ENCODE measurements at places on chromosomes 11 and 22.
A peak's percentile ranks its signal among the peaks of the same experiment; 100 is the strongest.

GRCh38 chr11:132999031-132999430 is 533.3 kb downstream of the OPCML start:
- DNase-seq, result no peak

- DNase-seq, result no peak
These were observed 4.6 kb upstream of the DIXDC1 start for GRCh38 chr11:111932611-111932950.

DNA sequence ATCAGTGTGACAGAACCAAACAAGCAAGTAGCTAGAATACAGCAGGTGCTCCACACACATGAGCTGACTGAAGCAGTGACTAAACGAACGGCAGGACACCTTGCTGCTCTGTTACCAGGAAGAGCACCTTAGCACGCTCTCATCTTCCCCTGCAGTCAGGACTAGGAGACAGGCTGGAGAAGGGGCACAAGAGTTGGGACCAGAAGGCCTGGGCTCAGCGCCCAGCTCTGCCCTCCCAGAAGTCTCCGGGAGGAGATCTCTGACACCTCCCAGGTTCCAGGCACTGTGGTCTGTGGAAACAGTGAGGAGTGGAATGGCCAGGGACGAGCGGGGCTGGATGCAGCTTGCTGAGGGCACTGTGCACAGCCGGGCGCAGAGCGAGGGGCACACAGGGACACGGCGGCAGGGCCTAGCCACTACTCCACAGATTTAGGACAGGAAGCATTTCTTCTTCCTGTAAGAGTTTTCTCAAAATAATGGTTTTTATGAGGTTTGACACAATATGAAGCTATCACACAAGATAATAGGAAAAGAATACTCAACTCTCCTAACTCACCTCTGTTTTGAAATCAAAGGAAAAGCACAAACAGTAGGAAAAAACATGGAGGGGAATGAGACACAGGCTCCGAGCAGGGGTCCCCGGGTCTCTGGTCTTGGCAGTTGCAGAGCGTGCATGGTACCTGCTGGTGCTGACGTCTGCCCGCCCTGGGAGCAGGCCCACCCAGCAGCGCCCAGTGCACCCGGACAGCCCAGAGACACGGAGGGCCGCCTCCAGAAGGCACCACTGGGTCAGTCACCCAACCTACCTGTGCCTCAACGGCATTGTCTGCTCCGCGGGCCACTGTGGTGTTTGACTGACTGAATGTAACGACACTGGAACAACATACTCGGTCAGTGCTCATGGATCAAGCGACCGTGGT is 67.6 kb downstream of the NCAPD3 start:
- DNase-seq, result no peak

- peak; percentile 44 for DNase-seq
These were observed 26.7 kb downstream of the IRAG1 start for GRCh38 chr11:10666556-10667520.

DNA sequence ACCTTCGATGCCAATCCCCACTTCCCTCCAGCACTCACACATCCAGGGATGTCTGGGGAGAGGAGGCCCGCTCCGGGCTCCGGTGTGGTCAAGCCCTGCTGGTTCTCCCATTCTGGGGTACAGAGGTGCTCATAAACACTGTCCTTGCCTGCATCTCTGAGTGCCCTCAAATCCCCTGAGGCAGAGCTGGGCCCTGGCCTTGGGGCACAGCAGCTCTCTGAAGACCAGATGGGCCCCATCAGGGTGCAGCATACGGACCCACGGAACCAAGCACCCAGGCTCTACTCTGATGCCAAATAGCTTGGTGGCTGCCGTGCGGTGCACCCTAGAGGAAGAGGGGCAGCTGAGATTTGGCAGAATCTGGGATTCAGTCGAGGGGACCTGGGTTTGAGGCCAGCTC is 35.7 kb upstream of the NNMT start:
- DNase-seq, result no peak

DNA sequence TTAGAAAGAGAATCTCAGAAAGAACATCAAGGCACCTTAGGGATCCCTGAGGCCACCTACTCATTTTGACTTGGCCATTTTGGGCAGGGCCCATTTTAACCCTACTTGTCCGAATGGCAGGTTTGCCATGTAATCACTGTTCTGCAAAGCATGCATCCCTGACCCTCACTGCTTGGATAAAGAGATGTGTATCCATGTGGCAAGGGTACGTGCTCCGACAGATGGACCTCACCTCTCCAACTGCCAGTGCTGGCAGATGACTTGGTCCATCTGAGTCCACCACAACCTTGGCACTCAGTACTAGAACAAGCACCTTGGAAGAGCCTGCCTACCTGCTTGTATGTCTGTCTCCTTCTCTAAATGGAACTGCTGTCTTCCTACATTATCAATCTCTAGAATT is 139.4 kb downstream of the SPATA19 start:
- DNase-seq, result no peak

DNA sequence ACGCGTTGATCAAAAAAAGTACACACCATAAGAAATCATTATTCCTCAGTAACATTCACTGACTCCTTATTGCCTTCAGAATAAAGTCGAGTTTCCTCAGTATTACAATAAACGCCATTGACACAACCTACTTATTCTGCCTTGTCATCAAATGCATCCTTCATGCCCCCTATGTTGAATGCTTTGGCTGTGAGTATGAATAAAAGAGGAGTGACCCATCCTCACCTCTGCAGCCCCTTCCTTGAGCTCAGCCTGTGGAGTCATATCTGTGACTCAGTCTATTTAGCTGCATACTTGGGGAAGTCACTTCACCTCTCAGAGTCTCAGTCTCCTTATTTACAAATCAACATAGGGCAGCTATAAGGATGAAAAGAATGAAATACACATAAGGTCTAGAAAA is 65.1 kb downstream of the USP35 start:
- DNase-seq, result no peak

DNA sequence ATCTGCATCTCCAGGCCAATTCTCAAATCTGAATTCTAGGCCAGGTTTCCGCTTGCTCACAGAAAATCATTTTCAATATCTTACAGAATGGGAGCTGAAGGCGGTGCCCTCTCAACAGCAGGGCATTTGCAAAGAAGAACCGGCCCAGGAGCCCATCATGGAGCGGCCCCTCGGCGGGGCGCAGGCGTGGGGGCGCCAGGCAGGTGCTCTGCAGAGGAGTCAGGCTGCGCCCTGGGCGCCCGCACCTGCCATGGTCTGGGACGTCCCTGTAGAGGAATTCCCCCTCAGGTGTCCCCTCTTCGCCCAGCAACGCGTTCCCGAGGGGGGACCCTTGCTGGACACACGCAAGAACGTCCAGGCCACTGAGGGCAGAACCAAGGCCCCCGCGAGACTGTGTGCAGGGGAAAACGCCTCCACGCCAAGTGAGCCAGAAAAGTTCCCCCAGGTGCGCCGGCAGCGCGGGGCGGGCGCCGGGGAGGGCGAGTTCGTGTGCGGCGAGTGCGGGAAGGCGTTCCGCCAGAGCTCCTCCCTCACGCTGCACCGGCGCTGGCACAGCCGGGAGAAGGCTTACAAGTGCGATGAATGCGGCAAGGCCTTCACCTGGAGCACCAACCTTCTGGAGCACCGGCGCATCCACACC is 11.5 kb downstream of the ZNF74 start:
- DNase-seq, result no peak

- DNase-seq, result peak; percentile 69
These were observed 19.2 kb downstream of the PIM3 start for GRCh38 chr22:49979587-49980264.

- DNase-seq, result peak; percentile 77
These were observed 2.4 kb downstream of the VPS37C start for GRCh38 chr11:61158691-61159381.

GRCh38 chr22:33873666-33874065 is 46.6 kb downstream of the LARGE1 start:
- no peak for DNase-seq

DNA sequence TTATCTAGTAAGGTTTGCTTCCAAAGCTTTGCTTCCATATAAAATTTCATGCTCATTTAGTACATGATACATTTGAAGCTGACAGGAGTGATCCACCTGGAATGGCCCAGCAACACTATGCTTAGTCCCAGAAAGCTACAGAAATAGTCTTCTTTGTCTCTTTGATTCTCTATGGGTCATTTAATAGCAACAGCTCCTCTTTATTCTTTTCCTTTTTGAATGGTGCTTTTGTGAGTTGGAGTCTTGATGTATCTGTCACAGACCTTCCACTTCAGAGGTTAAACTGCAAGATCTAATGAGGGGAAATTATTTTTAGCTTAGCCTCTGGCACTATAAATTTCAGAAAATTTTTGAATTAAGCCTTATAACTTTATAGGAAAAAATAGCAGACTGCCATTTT is 509.5 kb downstream of the KCNA4 start:
- DNase-seq, result no peak

DNA sequence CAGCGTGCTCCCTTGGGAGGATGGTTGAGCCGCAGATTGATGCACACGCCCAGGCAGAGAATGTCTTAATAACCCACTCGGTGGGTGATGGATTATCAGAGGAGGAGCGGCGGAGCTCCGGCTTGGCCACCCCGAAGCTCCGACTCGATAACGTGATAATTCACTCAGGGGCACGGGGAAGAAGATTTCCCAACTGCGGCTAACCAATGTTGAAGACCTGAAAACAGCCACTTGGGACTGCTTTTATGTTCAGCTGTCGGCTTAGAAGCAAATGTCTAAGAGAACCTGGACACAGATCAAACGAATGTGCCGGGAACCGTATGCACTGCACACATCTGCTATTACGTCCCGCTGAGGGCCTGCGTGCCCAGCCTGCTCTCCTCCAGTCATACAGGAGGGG is 206.8 kb upstream of the CADM1 start:
- DNase-seq, result no peak

DNA sequence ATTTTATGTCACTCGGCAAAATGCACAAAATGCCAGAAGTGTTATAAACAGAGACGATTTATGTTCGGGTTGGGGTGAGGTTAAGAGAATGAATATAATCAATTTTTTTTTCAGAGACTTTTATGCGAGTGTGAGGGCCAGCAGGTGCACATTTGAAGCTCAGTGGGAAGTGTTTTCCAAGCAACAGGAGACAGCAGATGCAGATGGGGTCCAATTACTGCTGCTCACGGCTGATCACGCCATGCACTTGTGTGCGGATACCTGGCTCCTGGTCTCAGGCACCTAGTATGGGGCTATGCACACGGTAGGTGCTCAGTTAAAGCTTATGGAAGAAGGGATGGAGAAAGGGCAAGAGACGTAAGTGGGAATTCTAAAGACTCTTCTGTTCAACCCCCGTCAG is 249.1 kb downstream of the MIAT start:
- DNase-seq, result no peak

- no peak for DNase-seq
These were observed 70.8 kb downstream of the CDKN1C start for GRCh38 chr11:2814751-2815150.

DNA sequence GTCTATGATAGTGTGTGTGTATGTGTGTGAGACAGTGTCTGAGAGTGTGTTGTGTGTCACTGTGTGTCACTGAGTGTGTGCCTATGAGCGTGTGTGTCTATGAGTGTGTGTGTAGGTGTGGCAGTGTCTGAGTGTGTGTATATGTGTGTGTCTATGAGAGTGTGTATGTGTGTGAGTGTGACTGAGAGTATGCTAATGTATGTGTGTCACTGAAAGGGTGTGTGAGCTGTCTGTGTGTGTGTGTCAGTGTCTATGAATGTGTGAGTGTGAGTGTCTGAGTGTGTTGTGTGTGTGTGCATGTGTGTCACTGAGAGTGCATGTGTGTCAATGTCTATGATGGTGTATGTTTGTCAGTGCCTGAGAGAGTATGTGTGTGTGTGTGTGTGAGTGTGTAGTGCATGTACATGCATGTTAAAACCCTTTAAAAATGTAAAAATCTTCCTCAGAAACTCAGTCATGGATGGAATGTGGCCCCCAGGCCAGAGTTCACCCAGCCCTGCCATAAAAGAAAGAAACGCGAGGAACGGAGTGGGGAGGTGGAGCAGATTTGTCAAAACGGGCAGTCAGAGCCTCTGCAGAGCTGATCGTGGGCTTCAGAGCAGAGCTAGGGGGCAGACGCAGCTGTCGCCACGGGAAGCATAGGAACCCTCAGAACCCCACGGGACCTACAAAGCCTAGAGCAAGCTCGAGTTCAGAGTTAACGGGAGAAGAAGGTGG is 218.8 kb downstream of the CTTN start:
- no peak for DNase-seq

DNA sequence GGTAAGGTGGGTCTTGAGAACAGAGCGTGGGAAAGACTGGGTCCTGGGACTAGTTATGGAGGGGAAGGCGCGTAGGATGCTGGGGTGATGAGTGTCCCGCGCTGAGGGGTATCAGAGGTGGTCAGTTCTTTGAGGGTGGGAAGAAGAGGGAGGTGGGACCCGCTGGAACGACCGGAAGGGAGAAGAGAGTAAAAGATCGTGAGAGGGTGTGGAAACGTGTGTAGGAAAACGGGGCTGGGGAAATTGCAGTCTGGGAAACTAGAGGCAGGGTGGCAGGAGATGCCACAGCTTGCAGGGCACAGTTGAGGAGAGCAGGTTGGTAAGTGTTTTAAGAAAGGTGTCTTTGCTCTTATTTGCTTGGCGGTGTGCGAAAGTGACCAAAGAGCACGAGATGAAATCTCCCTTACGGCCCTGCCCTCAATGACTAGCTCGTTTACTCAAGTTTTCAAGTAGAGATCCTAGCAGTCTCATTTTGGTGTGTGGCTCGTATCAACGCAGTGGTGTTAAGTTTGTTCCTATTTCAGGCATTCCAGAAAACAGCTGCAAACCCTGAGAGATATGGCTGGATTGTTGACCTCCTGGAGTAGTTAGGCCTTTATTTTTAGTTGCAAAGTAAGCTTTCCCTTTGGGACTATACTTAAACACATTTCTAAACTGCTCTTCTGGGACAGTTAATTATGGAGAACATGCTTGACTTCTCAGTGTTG is 615 bp downstream of the STT3A start:
- DNase-seq, result peak; percentile 60

GRCh38 chr22:45262931-45263462 is 21.8 kb upstream of the UPK3A start:
- no peak for DNase-seq

DNA sequence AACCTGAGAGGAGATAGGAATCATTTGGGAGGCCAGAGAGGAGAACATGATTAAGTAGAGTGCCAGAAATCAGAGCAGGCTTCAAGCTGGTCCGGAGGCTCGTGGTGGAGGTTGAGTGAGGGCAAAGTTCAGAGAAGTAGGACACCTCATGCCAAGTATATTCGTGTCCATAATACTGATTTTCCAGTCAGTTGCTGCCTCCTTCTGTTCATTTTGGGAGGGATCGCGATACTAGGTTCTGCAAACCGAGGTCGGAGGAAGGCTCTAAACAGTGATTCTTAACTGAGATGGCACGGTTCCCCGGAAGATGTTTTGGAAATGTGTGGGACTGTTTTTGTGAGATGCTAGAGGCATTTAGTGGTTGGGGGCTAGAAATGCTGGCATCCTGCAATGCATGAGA is 13.6 kb upstream of the CD3E start:
- DNase-seq, result peak; percentile 92

- no peak for DNase-seq
These were observed 14.5 kb downstream of the LRRC32 start for GRCh38 chr11:76656050-76656531.

GRCh38 chr11:21411104-21411503 is 741.7 kb downstream of the NELL1 start:
- peak; percentile 16 for DNase-seq

GRCh38 chr11:18986744-18987143 is 47.5 kb upstream of the MRGPRX1 start:
- no peak for DNase-seq

GRCh38 chr11:62880231-62880802 is 379 bp upstream of the SLC3A2 start:
- peak; percentile 53 for DNase-seq

- no peak for DNase-seq
These were observed 10.0 kb downstream of the KCNA4 start for GRCh38 chr11:30006876-30007275.

Data from HT-29 (cell line).